Fibroblast of skin of scalp (primary cell): ENCODE measurements at places on chromosomes 7 and 10.

- DNase-seq = no peak
These were observed 73.6 kb downstream of the CYP26A1 start for GRCh38 chr10:93147281-93147680.

DNA sequence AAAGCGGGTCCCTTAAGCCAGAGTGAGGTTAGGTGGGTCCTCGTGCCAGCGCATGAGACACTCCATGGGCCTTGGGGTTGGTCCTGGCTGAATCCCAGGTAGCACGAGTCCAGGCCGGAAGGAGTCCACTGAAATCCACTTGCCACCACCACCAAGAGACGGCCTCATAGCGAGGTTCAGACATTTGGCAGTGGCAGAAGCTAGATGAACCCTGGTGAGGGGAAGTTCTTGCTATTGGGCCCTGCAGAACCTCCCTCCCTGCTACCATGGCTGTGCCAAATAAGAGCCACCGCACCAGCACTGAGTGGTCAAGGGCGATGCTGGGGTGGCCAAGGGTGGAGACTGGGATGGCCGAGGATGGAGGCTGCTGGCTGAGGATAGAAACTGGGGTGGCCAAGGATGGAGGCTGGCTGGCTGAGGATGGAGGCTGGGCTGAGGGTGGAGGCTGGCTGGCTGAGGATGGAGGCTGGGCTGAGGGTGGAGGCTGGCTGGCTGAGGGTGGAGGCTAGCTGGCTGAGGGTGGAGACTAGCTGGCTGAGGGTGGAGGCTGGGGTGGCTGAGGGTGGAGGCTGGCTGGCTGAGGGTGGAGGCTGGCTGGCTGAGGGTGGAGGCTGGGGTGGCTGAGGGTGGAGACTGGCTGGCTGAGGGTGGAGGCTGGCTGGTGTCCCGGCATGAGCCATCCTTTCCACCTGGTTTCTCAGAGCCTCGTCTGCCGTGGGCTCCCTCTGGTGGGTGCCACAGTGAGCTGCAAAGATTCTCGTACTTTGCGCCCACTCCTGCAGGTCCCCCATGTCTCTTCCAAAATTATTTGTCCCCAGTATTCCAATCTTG lies 88.2 kb downstream of the ELFN1 start:
- DNase-seq = peak; percentile 45

GRCh38 chr7:25503306-25503705 lies 275.0 kb upstream of the NPVF start:
- no peak for DNase-seq

GRCh38 chr7:141551782-141552181 lies 572 bp downstream of the AGK start:
- no peak for DNase-seq

DNA sequence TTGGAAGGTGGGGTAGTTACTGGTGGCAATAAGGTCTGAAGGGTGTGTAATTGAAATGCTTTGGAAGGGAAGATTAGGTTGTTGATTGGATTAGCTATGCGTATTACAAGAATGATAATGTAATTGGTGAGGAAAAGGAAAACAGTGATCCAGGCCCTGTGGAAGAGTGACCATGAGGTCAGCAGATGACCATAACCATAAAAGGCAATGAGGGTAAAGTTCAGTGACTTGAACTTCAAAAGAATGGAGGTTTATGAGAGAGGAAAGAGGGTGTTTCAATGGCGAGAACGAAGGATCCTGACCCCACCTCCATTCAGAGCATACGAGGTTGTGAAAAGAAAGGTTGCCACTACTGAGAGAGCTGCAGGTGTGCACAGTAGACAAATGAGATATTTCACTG lies 439.7 kb downstream of the CCSER2 start:
- no peak for DNase-seq

DNA sequence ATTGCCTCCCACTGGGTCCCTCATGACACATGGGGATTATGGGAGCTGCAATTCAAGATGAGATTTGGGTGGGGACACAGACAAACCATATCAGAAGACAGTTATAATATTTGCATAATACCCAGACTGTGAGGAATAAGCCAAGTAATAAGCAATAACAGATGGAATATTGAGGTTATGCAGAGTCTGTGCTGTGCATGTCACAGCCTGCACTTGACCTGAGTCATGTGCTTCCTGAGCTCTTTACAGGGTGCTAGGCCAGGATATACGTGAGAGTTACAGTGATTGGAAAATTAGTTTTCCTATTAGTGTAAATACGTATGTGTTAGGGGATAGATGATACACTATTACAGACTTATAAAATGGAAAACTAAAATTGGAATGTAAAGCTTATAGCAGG lies 288.7 kb downstream of the SDK1 start:
- DNase-seq = peak; percentile 6

GRCh38 chr10:88565072-88565471 lies 18.0 kb downstream of the RNLS start:
- peak; percentile 47 for DNase-seq

GRCh38 chr10:128051548-128051947 lies 74.7 kb downstream of the MKI67 start:
- DNase-seq = no peak

GRCh38 chr7:143245123-143245522 lies 18.1 kb upstream of the GSTK1 start:
- peak; percentile 25 for DNase-seq

- DNase-seq = peak; percentile 19
These were observed 222.9 kb upstream of the MKLN1 start for GRCh38 chr7:131104596-131105293.

- DNase-seq = no peak
These were observed 7.0 kb upstream of the GNAI1 start for GRCh38 chr7:80127412-80128160.
